ENCODE measurements at places on chromosomes 5 and 9.

DNA sequence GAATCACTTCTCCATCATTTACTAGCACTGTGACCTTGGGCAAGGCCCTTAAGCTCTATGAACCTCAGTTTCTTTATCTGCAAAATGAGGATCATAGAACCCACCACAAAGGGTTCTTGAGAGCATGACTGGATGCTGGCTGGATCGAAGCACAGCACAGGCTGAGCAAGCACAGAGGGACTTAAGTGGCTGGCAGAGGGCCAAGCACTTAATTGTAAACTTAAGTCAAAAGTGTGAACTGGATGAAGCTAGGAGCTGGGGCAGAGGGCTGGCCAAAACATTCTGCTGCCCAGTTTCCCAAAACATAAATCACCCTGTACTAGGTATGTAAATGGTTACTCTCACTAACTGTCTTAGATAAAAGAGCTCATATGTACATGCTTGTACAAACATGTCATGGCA, 112.3 kb upstream of the WWC1 start:
- DNase-seq = no peak

- DNase-seq = peak; percentile 88
Measured at GRCh38 chr9:137095664-137096517, 9.1 kb downstream of the MAN1B1 start.

GRCh38 chr5:75469017-75469416, 42.4 kb downstream of the CERT1 start:
- no peak for DNase-seq

GRCh38 chr5:168446983-168447619, 39.2 kb upstream of the RARS1 start:
- DNase-seq = no peak

DNA sequence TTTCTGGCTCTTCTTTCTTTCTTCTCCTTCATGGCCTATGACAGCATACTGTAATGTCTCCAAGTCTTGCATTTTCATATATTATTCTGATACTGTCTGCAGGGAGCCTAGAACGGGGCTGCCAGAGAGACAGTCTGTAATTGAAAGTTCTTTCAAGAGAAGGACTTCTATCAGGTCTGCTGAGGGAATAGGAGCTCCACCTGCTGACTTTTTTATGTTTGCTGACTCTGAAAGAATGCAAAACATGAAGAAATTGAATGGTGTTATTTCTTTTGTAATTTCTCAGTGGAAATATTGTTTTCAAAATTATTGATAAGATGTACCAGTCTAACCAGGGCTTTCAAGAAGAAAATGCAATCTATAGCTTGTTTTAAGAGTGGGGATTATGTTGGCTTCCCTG, 121.9 kb upstream of the RFX3 start:
- no peak for DNase-seq
